ENCODE measurements at places on chromosomes 2 and 18. TPM values are rescaled to one million over a fixed set of nuclear protein-coding genes. Genes with fewer than 3 reads are reported as not detected.
A peak's percentile ranks its signal among the peaks of the same experiment; 100 is the strongest.

REG3A gene
- not detected for polyA plus RNA-seq

SNRNP27 gene
- polyA plus RNA-seq, result 65.2 TPM

KCTD1 gene
- polyA plus RNA-seq, result 4.8 TPM

CCDC121 gene
- 5.6 TPM for polyA plus RNA-seq

C1QL2 gene
- polyA plus RNA-seq, result not detected

IL1RL1 gene
- 0.12 TPM for polyA plus RNA-seq

SLC14A1 gene
- 1.4 TPM for polyA plus RNA-seq

RETREG2 gene
- 44.7 TPM for polyA plus RNA-seq

VIL1 gene
- polyA plus RNA-seq, result 19.1 TPM

LCT gene
- polyA plus RNA-seq, result not detected

HOXD13 gene
- not detected for polyA plus RNA-seq

GRCh38 chr2:143070704-143071103 is 58.5 kb upstream of the ARHGAP15 start:
- peak; percentile 10 for DNase-seq

GRCh38 chr2:69997015-69997830 is 35.8 kb upstream of the ASPRV1 start:
- no peak for DNase-seq

GRCh38 chr2:221848286-221848685 is 276.2 kb upstream of the EPHA4 start:
- no peak for DNase-seq

DNA sequence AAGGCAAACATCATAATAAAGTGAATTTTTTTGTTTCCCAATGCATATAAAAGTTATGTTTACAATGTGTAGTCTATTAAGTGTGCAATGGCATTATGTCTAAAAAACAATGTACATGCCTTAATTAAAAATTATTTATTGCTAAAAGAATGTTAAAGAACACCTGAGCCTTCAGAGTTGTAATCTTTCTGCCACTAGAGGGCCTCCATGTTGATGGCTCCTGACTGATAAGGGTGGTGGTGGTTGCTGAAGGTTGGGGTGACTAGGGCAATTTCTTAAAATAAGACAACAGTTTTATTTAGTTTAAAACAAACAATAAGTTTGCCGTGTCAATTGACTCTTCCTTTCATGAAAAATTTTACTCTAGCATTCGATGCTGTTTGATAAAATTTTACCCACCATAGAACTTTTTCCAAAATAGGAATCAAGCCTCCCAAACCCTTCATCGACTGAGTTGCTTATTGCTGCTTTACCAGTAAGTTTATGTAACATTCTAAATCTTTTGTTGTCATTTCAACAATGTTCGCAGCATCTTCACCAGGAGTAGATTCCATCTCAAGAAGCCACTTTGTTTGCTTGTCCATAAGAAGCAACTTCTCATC is 32.3 kb downstream of the MAP3K2 start:
- no peak for DNase-seq

- peak; percentile 29 for DNase-seq
Measured at GRCh38 chr2:238169708-238170251, 11.0 kb downstream of the ERFE start.

- DNase-seq, result no peak
Measured at GRCh38 chr2:148926981-148927401, 52.0 kb downstream of the KIF5C start.

DNA sequence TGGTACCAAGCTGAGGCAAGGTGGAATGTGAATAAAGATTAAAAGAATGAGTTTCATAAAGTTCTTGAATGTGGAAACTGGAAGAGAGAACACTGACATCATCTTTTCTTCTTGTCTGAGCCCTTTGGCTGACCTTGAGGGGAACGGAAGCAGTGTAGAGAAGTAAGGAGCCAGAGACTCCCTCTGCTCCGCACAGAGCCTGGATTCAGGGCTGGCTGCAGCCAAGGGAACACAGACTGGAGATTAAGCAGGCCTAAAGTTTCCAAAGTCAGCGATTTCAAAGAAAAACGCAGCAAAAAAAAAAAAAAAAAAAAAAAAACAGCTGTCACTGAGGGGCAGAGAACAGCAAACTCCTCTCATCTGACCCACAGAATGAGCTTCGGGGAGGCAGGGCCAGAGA is 19.3 kb upstream of the ALK start:
- DNase-seq, result peak; percentile 97

DNA sequence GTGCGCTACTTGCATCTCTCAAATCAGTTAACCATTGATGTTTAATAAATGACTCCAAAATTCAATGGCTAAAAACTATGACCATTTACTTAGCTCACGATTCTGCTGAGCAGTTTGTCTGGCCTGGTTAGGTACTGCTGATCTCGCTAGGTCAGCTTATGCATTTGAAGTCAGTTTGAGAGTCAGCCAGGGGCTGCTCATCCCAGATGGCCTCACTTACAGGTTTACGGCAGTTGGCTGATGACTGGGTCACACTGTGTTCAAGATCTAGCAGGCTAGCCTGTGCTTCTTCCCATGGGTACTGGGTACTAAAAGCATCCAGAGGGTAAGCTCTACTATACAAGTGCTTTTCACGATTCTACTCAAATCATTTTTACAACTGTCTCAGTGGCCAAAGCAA is 122.1 kb downstream of the DLGAP1 start:
- DNase-seq, result peak; percentile 9

DNA sequence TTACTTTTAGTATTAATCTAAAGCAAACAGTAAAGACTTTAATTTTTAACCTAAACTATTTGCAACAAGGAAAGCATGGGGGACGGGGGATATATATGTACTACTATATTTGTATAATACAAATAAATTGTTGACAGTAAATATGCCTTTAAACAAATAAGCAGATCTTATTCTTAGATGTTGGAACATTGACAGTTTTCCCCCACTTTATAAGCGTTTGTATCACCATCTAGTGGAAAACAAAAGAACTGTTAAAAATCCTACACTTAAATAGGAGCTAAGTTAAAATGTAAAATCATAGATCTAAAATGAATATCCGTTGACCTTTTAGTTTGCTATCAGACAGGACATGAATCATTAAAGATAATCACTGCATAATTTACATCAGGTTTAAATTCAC is 50.0 kb downstream of the RBBP8 start:
- DNase-seq, result peak; percentile 71

DNA sequence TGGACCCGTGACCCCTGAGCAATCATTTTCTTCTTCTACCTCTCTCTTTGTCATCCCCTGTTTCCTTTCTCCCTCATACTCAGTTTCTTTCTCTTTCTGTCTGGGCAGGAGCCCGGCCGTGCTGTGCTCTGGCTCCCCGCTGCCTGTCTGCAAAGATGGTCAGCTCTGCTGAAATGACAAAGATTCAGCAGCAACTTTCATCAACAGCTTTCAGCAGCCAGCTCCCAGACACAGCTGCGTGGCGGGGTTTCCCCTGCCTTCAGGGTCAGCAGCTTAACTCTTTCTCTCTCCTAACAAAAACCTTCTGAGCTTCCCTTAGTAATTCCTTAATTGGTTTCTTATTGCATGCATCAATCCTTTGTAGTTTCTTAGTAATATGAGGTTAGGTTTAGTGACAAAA is 1234.4 kb downstream of the CNTNAP5 start:
- DNase-seq, result peak; percentile 88

GRCh38 chr2:104431701-104432121 is 422.2 kb upstream of the POU3F3 start:
- no peak for DNase-seq

GRCh38 chr2:234795272-234795920 is 156.4 kb upstream of the SH3BP4 start:
- DNase-seq, result no peak

- DNase-seq, result peak; percentile 73
Measured at GRCh38 chr18:12449051-12449785, 41.5 kb downstream of the PRELID3A start.

- peak; percentile 84 for DNase-seq
Measured at GRCh38 chr2:47056374-47056773, 98.7 kb downstream of the STPG4 start.

DNA sequence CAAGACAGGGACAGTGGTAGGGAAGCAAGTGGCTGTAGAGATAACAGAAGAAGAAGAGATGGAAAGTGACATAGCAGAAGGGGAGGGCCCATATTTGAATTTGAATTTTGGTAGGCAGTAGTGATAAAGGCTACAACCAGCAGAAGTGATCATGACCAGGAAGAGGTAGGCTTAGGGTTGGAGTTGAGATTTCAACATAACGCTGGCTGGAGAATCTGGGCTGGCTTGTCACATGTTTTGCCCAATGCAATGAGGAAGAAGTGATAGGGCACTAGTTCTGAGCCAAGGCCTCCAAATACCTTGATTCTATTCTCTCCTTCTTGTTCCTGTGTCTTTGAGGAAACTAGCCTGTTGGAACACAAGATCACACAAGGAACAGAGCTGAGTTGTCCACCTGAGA is 69.4 kb downstream of the SCG2 start:
- no peak for DNase-seq

GRCh38 chr2:60505240-60505879 is 48.1 kb downstream of the BCL11A start:
- no peak for DNase-seq

- no peak for DNase-seq
Measured at GRCh38 chr2:235514627-235515363, 21.0 kb downstream of the AGAP1 start.

- DNase-seq, result no peak
Measured at GRCh38 chr18:58871514-58872420, 7.1 kb downstream of the ZNF532 start.

- DNase-seq, result no peak
Measured at GRCh38 chr2:222302178-222303018, 3.6 kb upstream of the PAX3 start.

DNA sequence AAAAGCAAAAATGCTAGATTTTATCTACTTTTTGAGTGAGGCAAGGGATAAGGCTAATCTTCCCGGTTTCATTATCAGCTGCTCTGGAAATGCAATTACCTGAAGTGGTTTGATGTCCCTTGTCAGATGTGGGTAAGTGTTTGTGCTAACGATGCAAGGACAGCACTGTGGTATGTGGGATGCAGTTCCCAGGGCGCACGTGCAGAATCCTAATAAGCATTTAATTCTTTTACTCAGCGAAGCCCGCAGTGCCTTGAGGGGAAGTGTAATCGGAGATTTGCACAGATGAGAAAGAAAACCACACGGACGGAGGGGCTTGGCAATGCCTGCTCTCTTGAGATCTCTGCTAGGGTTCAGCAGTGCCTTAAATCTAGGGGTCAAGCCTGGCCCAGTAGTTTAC is 108.5 kb upstream of the LYPD6 start:
- peak; percentile 10 for DNase-seq

DNA sequence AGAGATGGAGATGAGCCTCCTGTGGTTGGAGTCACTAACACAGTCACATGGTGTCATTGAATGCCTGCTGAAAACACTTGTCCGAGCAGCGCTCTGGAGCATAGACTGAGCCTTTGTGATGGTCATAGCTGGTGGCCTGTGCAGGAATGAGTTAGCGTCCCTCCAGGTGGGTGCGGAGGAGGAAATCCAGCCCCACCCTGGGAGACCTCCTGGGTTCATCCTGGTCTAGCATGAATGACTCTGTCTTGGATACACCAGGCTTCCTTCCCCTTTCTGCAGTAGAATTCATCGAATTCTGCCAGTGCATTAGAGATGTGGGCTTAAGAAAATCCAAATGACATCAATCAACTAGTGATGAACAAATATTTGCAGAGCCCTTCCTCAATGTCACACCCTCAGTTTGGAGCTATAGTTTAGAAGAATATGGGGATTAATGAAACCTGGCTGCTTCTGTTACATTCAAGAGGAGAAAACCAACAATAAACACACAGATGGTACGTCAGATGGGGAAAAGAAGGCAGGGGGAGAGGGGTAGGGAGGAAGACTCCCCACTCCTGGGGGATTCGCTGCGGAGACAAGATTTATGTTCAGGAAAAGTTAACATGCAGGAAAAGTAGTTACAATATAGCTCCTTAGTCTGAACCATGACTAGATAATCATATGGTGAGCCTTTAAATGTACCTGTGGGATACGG is 136.7 kb downstream of the DDX1 start:
- DNase-seq, result no peak

GRCh38 chr18:8673256-8674209 is 31.8 kb upstream of the MTCL1 start:
- DNase-seq, result no peak

DNA sequence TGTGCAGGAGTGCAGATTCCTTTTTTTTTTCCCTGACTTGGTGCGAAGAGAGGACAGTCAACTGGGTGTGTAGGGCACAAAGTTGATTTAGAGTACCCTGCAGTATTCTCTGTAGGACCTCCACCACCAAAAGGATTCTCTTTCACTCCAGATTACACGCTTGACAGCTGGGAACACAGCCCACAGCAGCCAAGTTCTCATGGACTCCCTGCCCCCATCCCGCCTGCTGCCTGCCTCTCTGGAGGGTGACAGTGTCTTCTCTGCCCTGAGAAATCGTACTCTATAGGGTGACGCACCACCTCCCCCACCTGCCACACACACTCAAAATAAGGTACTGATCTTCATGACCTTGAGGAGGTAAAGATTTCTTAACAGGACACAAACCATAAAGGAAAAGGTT is 26.6 kb upstream of the IHH start:
- DNase-seq, result peak; percentile 26

DNA sequence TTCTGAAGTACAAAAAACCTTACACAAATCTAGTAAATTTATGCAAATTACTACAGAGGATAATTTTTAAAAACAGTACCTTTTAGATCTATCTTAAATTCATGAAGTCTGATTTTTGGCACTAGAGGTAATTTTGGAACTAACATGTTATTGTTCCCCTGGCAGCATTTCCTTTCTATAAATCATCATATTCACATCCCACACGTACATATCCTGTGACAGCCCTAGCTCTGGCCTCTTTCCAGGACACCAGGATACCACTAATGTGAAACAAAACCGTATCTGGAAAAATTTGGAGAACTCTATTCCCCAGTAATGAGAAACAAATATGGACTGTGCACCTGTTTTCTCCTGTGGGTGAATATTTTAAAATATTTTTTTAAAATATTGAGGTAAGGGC is 14.0 kb upstream of the BIRC6 start:
- peak; percentile 57 for DNase-seq

DNA sequence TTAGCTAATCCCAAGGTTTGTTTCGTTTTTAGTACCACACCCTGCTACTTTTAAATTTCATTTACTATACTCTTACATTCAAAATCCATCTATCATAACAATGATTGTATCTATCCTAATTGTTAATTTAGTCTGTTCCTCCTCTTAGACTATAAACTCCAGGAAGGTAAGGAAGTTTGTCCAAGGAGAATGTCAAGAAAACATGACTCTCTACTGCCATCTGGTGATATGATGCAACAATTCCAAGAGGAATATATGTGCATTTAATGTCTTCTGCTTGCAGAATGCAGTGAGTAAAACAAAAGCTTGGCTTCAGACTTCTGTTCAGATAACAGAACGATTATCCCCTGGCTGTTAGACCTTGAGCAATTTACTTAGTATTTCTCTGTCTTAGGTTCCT is 1267.1 kb downstream of the LRP1B start:
- DNase-seq, result peak; percentile 59

GRCh38 chr2:37718515-37719161 is 47.2 kb upstream of the CDC42EP3 start:
- DNase-seq, result no peak

GRCh38 chr2:85195956-85196355 is 62.8 kb downstream of the TCF7L1 start:
- DNase-seq, result no peak

GRCh38 chr2:173417341-173417740 is 62.7 kb downstream of the CDCA7 start:
- DNase-seq, result no peak

- DNase-seq, result no peak
Measured at GRCh38 chr18:766550-766860, 45.5 kb downstream of the YES1 start.

GRCh38 chr2:6073191-6074088 is 381.3 kb downstream of the SOX11 start:
- DNase-seq, result peak; percentile 70
